ENCODE measurements at places on chromosomes 2 and 18. TPM values are rescaled to one million over a fixed set of nuclear protein-coding genes. Genes with fewer than 3 reads are reported as not detected.

The ANKRD53 gene
- 0.80 TPM for total RNA-seq

The SLC16A14 gene
- total RNA-seq, result 4.2 TPM

The ZSWIM2 gene
- not detected for total RNA-seq

The REG1B gene
- total RNA-seq, result not detected

The WDR7 gene
- 18.1 TPM for total RNA-seq

The IL1RL2 gene
- total RNA-seq, result 0.27 TPM

The SERPINB12 gene
- total RNA-seq, result 0.62 TPM

The BOLA3 gene
- 31.0 TPM for total RNA-seq

The CNGA3 gene
- 0.40 TPM for total RNA-seq

The VWA3B gene
- 0.13 TPM for total RNA-seq

The DAPL1 gene
- not detected for total RNA-seq

The REG3A gene
- total RNA-seq, result not detected

The NFU1 gene
- 60.0 TPM for total RNA-seq

The CGREF1 gene
- total RNA-seq, result 6.7 TPM

The SLC4A3 gene
- 5.5 TPM for total RNA-seq

The FAP gene
- total RNA-seq, result 89.1 TPM

The SPDYA gene
- 0.75 TPM for total RNA-seq

The UGT1A5 gene
- total RNA-seq, result not detected

The CAVIN2 gene
- 34.9 TPM for total RNA-seq

The PCARE gene
- 0.09 TPM for total RNA-seq

The CD8B gene
- total RNA-seq, result 0.31 TPM

The VSNL1 gene
- 2.3 TPM for total RNA-seq

The POMC gene
- total RNA-seq, result 3.5 TPM

The ESPNL gene
- total RNA-seq, result 2.9 TPM

The DSC2 gene
- 3.5 TPM for total RNA-seq

The ELOA2 gene
- not detected for total RNA-seq

All from muscle of leg (tissue), 16 donors.